ENCODE measurements at places on chromosomes 2 and 18. TPM values are rescaled to one million over a fixed set of nuclear protein-coding genes. Genes with fewer than 3 reads are reported as not detected.
A peak's percentile ranks its signal among the peaks of the same experiment; 100 is the strongest.

- no peaks in the 10 kb centered on the region for H3K36me3 ChIP-seq
- no peaks in the 10 kb centered on the region for H3K4me1 ChIP-seq
- no peak for DNase-seq
- H3K27me3 ChIP-seq, result no peaks in the 10 kb centered on the region
- no peak overlapping the region for H3K4me3 ChIP-seq
These were observed 27.8 kb upstream of the RANBP2 start for GRCh38 chr2:108691447-108691846.

GRCh38 chr2:45626387-45627221 lies 15.5 kb upstream of the SRBD1 start:
- no peaks in the 10 kb centered on the region for H3K4me1 ChIP-seq
- H3K27me3 ChIP-seq, result no peaks in the 10 kb centered on the region
- DNase-seq, result no peak
- no peak overlapping the region for H3K27ac ChIP-seq
- H3K4me3 ChIP-seq, result no peak overlapping the region
- H3K36me3 ChIP-seq, result no peaks in the 10 kb centered on the region

GRCh38 chr2:228678110-228678509 lies 496.6 kb upstream of the SPHKAP start:
- no peak for DNase-seq
- H3K36me3 ChIP-seq, result no peaks in the 10 kb centered on the region
- H3K4me3 ChIP-seq, result no peak overlapping the region
- H3K27me3 ChIP-seq, result no peaks in the 10 kb centered on the region

GRCh38 chr2:3432067-3432466 lies 52.6 kb downstream of the TRAPPC12 start:
- peaks cover 6% of the 10 kb centered on the region for H3K36me3 ChIP-seq
- no peak overlapping the region for H3K27ac ChIP-seq
- no peak overlapping the region for H3K4me3 ChIP-seq
- peaks cover 9% of the 10 kb centered on the region for H3K4me1 ChIP-seq
- DNase-seq, result no peak
- no peaks in the 10 kb centered on the region for H3K27me3 ChIP-seq

- DNase-seq, result no peak
- no peaks in the 10 kb centered on the region for H3K4me1 ChIP-seq
- no peak overlapping the region for H3K27ac ChIP-seq
- H3K36me3 ChIP-seq, result no peaks in the 10 kb centered on the region
- no peak overlapping the region for H3K4me3 ChIP-seq
- H3K27me3 ChIP-seq, result no peaks in the 10 kb centered on the region
These were observed 385.2 kb downstream of the ARHGAP15 start for GRCh38 chr2:143514413-143514812.

GRCh38 chr2:239692362-239692851 lies 291.6 kb upstream of the HDAC4 start:
- no peak overlapping the region for H3K27ac ChIP-seq
- no peaks in the 10 kb centered on the region for H3K36me3 ChIP-seq
- H3K4me3 ChIP-seq, result no peak overlapping the region
- DNase-seq, result no peak
- H3K4me1 ChIP-seq, result no peaks in the 10 kb centered on the region
- H3K27me3 ChIP-seq, result no peaks in the 10 kb centered on the region

DNA sequence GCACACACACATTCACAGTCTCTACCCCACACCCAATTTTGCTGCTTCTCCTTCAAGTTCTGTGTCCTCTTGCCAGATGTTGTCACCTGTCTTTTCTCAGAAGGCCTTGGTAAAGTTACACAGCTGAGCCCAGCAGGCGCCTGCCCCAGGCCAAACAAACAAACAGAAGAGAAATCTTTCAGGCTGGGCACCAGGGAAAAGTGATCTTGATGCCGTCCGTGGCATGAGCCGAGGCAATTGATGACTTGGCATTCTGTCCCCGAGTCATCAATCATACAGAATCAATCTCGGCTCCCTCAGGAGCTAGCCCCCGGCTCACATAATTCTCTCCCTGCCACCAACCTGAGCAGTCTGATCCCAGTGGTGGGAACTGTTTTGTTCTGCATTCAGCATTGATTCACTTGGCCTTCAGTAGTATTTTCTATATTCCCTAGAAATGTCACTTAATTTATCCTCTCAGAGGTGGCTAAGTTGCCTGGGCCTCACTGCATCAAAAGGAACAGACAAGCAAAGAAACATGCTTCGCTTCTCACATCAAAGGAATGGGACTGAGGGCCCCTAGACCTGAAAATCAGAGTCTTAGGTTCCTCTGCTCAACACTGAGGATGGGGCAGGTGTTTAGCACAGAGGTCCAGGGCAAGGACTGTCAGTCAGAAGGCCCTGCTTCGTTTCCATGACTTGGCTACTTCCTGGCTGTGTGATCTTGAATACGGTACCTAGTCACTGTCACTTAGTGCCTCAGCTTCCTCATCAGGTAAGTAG lies 278.8 kb upstream of the CELF4 start:
- H3K4me1 ChIP-seq, result no peaks in the 10 kb centered on the region
- no peak overlapping the region for H3K4me3 ChIP-seq
- H3K36me3 ChIP-seq, result no peaks in the 10 kb centered on the region
- H3K27ac ChIP-seq, result no peak overlapping the region
- no peaks in the 10 kb centered on the region for H3K27me3 ChIP-seq
- DNase-seq, result no peak

DNA sequence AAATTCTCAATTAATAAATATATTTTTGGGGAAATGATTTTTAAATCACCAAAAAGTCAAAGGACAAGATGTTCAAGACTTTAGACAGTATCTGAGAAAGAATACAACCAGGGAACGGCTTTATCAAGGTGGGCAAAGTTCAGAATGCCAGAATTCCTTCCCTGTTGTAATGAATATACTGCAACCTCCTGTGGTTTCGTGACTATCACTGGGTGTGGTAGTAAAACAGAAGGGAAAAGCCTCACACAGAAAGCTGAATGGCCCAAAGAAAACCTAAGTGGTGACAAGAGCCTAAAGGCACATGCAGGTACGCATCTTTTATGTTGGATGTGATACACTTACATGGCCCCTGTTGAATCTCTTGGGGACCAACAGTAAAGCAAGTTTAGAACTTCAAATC lies 37.1 kb downstream of the MBD2 start:
- no peaks in the 10 kb centered on the region for H3K27me3 ChIP-seq
- DNase-seq, result no peak
- H3K4me1 ChIP-seq, result peaks cover 6% of the 10 kb centered on the region
- H3K36me3 ChIP-seq, result peaks cover 19% of the 10 kb centered on the region
- no peak overlapping the region for H3K4me3 ChIP-seq

DNA sequence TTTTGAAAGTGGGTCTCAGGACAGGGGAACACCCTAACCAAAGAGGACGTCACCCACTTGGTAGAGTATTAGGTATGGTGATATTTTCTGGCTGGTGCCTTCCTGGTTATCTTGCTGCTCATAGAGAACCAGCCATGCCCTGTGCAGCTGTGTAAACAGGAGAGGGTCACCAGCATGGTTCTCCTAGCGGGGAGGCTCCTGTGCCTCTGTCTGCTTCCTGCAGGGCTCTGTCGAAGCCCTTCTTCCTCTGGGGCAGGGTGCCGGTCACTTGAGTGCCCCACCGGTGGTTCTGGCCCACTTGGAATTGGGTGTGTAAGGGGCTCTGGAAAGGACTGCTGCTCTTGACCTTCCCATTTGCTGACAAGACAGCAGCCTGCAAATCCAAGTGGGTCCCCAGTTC lies 131.6 kb upstream of the MSH6 start:
- no peak overlapping the region for H3K4me3 ChIP-seq
- H3K36me3 ChIP-seq, result no peaks in the 10 kb centered on the region
- DNase-seq, result no peak
- no peak overlapping the region for H3K27ac ChIP-seq
- peaks cover 10% of the 10 kb centered on the region for H3K4me1 ChIP-seq

KRTCAP3 gene
- 17.5 TPM for total RNA-seq

EIF2AK2 gene
- 41.7 TPM for total RNA-seq

TMEM37 gene
- total RNA-seq, result 37.2 TPM

GRCh38 chr2:124607679-124608078 lies 582.6 kb downstream of the CNTNAP5 start:
- no peak overlapping the region for H3K27ac ChIP-seq
- DNase-seq, result no peak
- no peak overlapping the region for H3K4me3 ChIP-seq
- H3K4me1 ChIP-seq, result no peaks in the 10 kb centered on the region
- H3K36me3 ChIP-seq, result no peaks in the 10 kb centered on the region
- no peaks in the 10 kb centered on the region for H3K27me3 ChIP-seq

GRCh38 chr2:222100704-222101699 lies 197.8 kb downstream of the PAX3 start:
- H3K4me3 ChIP-seq, result no peak overlapping the region
- no peaks in the 10 kb centered on the region for H3K36me3 ChIP-seq
- H3K4me1 ChIP-seq, result no peaks in the 10 kb centered on the region
- no peaks in the 10 kb centered on the region for H3K27me3 ChIP-seq

DNA sequence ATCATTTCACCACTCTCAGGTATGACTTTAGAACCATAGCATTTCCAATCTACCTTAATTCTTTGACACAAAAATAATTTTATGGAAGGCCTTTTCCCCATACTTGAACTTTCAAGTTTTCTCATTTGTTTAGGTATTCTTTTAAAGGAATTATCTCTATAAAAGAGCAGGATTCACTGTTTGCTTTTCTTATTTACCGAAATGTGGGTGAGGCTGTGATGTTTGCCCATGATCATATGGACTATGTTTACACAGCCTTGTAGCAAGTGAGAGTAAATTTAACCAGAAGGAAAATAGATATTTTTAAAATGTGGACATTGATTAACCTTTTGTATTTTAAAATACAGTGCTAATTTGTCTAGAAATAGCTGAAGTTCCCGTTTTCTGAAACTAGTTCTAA lies 26.3 kb downstream of the CAB39 start:
- peak overlapping the region; percentile 89 for H3K27ac ChIP-seq
- no peak overlapping the region for H3K4me3 ChIP-seq
- DNase-seq, result no peak
- peaks cover 41% of the 10 kb centered on the region for H3K4me1 ChIP-seq
- no peaks in the 10 kb centered on the region for H3K36me3 ChIP-seq
- no peaks in the 10 kb centered on the region for H3K27me3 ChIP-seq

Data from thyroid gland (tissue), 4 donors.